Coronary artery (tissue), 2 donors: ENCODE measurements at places on chromosomes 4 and X.

GRCh38 chrX:134416087-134416486 is 43.9 kb upstream of the HPRT1 start:
- DNase-seq: no peak

- no peak for DNase-seq
Measured at GRCh38 chrX:39749135-39749534, 348.6 kb downstream of the BCOR start.

DNA sequence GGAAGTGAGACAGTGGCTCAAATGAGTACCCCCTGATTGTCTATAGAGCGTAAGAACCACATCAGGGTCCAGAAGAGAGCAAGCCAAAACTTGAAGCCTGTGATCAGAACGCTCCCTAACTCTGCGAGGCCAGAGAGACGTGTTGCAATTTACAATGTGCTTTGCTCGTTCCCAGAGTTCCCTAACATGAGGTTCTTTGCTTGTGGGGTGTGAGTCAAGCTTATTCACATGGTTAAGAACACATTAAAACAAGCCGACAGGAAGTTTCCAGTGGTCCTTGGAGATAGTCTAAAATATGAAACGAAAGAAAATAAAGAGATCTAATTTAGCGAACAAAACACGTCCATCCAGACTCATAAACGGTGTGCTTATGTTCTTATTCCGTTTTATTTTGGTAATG is 702.3 kb downstream of the TRIML1 start:
- no peak for DNase-seq

DNA sequence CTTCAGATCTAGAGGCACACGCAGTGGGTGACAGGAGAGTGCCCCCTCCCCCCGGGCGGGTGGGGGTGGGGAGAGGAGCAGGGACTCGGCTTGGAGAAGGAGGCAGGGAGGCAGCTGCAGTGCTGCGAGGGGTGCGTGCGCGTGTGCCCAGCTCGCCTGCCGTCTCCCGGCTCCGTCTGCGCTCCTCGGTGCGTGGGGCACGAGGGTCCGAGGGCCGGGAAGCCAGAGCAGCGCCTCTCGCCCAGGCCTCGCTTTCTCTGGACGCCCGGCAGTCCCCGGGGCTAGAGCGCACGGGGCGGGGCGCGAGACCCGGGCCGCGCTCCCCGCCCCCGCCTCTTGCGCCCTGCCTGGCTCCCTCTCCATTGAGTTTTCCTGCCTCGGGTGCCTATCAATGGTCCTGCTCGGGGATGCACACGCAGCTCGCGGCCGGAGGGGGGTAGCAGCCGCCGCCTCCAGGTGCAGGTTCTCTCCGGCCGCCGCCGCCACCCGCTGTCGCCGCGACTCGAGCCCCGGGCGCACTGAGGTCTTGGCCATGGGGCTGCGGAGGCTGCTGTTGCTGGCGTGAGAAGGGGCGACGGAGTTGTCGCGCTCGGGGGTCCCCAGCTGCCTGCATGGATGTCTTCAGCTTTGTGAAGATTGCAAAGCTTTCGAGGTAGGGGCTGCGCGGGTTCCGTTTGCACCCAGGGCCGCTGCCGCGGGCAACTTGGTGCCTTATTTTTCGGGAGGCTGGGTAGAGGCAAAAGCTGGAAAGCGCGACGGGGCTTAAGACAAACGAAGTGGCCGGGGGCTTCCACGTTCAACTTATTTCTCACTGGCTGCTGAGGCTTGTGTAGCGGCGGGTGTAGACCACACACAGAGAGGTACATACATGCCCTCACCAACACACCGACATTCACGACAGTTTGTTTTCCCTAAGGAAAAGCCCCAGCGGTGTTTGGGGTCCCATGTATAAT is at the start of gene FRMPD4:
TSS of gene FRMPD4 (plus strand) at position 113 of the 953 bp plus-strand sequence. CDS start at position 612, 499 bp downstream.
- no peak for DNase-seq

- DNase-seq: no peak
Measured at GRCh38 chr4:188454575-188454974, 315.3 kb downstream of the TRIML1 start.

- DNase-seq: no peak
Measured at GRCh38 chr4:55385201-55385649, 10.5 kb upstream of the TMEM165 start.

DNA sequence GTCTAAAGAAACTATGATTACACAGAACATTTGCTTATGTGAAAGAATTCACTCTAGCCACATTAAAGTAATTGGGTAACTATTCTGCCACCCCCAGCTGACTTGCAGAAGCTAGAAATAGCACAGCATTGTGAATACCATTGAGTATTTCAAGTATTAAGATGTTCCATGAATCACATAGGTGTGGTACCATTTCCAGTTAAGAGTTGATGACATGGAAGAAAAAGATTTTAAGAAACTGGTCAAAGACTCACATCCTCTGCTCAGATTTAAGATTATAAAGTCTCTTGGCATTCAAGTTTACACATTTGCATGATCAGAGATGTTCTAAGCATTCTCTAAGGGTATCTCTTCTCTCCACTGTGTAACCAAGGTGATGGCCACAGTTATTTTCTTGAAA is 287.5 kb downstream of the CAMK2D start:
- DNase-seq: no peak

DNA sequence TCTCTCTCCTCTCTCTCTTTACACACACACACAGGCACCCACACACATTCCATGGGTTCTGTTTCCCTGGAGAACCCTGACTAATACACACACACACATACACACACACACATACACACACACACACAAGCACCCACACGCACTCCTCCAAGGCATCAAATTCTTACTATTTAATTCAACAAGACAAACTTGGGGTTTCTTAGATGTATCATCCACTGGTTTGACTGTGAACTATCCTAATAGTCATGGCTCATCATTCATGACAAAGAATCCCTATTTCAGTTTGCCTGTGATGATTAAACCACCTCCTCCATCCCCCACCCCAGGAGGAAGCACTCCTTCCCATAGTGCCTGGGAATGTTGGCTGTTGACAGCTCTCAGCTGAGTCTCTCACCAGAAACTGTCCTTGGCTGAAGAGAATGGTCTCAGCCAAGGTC is 98.2 kb downstream of the USP46 start:
- DNase-seq: no peak

GRCh38 chr4:24164054-24164693 is 274.3 kb upstream of the PPARGC1A start:
- no peak for DNase-seq

GRCh38 chr4:139528377-139529005 is 27.5 kb downstream of the SETD7 start:
- DNase-seq: no peak

DNA sequence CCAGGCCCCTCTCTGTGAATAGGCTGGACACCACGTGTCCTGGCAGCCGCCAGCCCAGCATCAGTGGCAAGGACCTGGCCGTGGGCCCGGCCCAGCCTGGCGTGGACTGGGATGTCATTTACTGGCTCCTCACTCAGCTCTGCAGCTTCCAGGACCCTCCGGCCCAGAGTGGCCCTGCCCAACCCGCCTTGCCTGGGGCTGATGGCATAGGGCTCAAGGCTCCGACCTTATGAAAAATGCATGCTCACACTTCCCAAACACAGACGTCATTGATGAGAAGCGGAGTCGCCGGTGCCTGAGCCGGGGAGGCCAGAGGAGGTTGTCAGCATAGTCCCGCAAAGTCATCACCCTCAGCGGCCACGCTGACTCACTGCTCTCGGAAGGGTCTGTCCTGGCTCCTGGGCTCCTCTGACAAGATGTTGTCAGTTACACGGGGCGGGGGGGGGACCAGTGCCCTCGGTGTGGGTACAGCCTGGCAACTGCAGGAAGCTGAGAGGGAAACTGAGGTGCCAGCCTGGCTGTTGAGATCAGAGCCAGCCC is 14.3 kb downstream of the CFAP99 start:
- DNase-seq: no peak

DNA sequence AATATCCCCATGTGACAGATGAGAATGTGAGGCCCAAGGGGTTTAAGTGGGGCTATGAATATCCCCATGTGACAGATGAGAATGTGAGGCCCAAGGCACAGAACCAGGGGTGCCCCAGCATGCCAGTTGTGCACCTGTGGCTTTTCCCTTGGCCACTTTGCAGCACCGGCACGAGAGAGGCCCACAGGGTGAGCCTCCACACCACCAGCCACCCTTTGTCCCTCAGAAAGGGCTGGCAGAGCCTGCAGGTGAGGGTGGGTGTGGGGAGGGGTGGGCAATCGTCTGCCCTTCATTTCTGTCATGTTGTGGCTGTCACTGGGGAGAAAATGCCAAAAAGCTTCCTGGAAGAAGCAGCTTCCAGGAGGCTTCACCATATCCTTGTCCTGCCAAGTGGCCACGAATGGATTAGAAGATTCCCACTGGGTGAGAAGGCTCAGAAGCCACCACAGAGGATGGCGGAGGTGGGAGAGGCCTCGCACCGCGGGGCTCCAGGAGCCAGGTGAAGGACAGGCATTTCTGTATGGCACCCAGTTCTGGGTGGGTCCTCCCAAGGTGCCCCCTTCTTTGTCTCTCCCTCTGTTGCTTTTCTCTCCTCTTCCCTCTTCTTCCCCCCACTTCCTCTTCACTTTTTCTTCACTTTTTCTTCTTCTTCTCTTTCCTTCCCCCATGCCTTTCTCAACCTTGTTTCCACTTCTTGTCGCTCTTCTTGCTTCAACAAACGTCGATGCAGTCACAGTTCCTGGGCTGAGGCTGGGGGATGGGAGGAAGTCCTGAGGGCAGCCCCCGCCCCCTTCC is 469 bp upstream of the GPR78 start:
- DNase-seq: no peak

DNA sequence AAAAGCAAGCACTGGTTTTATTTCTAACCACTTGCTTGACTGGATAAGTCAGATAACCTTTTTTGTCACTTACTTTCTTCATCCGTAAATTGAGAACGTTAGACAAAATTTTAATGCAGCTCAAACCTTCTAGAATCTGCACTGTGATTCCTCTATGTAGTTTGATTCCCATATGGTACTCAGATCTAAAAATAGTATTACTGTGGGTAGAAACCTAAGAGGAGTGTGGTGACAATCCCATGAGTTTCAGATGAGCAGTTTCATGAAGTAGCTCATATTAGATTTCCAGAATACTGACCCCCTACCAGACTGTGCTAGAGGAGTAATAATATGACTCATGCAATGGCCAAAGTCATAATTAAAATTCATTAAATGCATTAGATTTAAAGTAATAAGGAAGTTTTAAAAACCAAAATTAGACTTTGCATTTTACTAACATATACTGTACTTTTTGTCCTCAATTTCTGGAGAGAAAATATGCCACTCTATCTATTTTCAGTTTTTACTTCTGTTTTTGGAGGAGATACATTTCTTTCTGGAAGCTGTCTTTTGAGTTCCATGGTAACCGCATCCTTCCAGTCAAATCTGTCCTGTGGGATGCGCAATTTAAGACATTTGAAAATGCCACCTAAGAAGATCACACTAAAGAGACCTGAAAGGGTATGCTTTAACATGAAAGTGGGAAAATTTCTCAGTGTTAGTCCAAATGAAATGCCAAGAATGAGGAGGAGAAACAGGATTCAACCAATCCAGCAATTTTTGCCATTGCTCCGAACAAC is 64.1 kb upstream of the GPM6A start:
- DNase-seq: no peak

- no peak for DNase-seq
Measured at GRCh38 chr4:166092797-166093290, 219.8 kb downstream of the TLL1 start.

- DNase-seq: no peak
Measured at GRCh38 chr4:79181190-79181589, 144.7 kb downstream of the NAA11 start.
